ENCODE measurements at places on chromosomes 2 and 18.

DNA sequence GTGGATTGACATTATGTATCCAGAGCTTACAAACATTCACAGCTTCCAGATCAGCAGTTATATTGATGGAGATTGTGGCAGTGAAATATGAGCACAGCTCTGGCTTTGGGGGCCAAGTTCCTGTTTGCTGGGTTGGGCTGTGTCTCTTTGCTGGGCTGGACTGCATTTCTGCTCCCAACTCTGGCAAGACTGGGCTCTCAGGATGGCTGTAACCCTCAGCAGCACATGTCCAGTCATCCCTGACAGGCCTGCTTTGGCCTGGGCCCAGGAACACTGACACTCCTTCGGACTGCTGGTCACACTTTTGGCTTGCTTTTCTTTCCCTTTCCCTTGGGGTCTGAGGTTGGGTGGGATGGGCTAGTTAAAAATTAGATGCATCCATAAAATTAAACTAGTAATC lies 17.9 kb upstream of the VPS4B start:
- DNase-seq: no peak

DNA sequence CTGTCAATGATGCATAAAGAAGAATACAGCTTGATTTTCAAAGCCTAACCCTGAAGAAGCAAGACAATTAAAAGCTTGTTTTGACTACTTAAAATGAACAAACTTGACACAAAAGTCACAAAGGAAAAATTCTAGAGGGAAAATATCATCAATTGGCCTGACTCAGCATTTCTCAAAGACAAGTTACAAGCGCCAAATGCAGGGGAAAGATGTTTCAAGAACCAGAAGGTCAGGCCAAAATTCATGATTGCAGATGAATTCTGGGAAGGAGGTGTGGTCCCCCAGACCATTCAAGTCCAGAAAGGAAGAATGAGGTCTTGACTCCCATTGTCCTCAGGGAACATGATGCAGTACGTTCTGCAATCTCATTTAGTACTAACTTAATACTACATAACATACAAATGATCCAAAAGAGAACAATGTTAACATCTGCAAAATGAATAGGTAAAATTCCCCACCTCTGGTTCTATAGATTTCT lies 64.5 kb downstream of the FAM210A start:
- DNase-seq: no peak

DNA sequence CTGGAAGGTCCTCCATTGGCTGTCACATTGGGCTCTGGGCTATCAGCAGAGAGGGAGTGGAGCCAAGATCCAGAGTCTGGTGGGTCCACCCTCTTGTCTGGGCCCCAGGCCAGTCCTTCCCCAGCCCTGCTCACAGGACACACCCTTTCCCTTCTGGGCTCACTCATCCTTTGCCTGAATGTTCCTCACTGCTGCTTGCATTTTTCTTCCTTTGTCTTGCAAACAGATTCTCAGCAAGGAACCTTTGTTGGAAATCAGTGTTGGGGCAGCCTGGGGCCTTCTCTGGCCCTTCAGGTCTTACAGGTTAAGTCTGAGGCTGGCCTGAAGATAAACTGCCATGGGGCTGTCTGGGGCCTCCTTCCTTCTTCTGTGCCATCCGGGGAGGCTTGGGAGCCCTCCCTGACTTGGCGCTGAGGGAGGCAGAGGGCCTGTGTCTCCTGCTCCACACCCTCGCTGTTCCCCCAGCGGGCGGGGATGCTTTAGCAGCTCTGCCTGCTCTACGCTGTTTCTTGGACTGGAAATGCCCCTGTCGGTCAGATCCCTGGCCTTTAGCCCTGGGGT lies 11.5 kb upstream of the CELF4 start:
- no peak for DNase-seq

DNA sequence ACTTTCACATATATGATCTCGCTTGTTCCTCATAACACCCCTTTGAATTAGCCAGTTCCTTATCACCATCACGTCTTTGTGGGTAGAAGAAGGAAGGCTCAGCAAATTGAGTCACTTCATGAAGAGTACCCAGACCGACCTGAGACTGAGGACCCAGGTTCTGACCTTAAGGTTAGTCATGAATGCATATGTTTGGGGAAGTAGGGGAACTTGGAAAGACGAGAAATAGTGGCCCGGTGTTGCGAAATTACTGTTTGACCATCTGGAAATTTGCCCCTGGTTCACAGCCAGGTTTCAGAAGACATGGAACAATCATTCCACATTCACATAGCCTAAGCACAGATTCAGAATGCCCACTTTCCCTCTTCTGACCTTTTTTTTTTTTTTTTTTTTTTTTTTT lies 59.8 kb downstream of the MEIS1 start:
- no peak for DNase-seq

GRCh38 chr2:70261501-70261900 lies 3.6 kb downstream of the PCYOX1 start:
- DNase-seq: no peak

DNA sequence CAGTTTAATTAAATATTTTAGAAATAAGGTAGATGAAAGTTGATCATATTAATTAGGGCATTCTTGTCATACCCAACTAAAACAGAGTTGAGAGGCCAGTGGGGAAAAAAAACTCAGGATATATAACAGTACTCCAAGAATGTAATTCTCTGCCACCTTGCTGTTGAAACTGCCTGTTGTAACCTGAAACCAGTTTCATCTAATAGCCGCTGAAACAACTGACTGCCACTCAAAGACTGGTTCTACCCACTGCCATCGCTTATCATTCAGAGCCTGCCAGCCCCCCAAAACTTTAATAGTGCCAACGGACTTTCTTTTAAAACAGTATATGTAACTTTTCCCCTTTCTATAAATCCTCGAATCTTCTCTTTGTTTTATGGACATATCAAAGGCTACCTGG lies 37.7 kb upstream of the FSIP2 start:
- no peak for DNase-seq

- DNase-seq: no peak
These were observed 88.8 kb downstream of the ZCCHC2 start for GRCh38 chr18:62611453-62612288.

DNA sequence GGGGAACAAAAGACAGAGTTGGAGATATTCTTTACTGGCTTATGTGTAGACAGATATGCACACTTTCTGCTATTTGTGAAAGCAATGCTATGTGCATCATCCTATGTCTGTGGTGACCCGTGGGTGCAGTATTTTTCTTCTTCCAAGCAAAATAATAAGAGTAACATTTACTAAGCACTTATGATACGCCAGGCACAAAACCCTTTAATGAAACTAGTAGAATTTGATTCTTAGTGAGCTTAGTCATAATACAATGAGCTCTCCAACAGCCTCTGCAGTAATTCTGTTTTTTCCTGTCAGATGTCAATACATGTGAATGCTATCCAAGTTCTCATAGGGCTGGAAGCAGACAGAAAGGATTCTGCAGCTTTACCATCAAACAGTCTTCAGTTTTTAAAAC lies 130.6 kb downstream of the RAD51AP2 start:
- DNase-seq: no peak

- no peak for DNase-seq
These were observed 283.1 kb downstream of the TDRD15 start for GRCh38 chr2:21406911-21407310.

DNA sequence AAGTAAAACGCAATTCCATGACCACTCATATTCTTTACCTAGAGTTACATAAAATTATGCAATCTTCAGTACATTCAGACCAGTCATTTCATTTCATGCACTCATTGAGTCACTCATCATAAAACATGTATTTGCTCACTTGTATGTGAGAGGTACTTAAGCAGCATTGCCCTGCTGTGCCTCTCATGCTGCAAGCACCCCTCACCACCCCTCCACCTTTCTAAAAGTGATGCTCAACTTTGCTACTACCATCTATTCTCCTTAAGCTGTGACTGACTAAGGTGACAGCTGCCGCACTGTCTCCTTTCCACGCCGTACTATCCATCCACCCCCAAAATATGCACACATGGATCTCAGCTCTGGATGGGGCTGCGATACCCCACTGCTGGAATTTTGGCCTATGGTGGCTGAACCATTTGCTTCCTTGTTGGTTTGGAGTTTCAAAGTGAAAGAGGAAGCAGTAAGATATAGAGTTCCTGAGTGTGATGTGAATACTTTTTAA lies 7.2 kb downstream of the ARHGAP25 start:
- no peak for DNase-seq

- no peak for DNase-seq
These were observed 11.4 kb upstream of the PROKR1 start for GRCh38 chr2:68632021-68632420.

GRCh38 chr2:109185338-109185737 lies 56.3 kb downstream of the SH3RF3 start:
- DNase-seq: no peak

DNA sequence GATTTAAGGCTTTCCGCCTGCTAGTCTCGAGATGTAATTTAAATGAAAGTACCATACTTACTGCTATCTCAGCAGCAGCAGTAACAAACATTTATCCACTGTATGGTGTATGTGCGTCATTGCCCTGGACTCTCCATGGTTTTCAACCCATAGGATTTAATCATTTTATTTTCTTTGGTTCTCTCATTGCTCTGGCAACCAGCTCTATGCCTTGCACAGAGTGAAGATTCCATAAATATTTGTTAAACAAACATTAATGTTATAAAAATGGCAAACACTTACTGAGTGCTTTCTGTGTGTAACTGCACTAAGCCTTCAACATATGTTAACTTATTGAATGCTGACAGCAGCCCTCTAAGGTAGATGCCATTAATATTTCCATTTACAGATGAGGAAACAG lies 1.3 kb upstream of the LMAN1 start:
- DNase-seq: no peak

- no peak for DNase-seq
These were observed 556 bp downstream of the DNMT3A start for GRCh38 chr2:25341011-25341727.

GRCh38 chr2:109256921-109257320 lies 127.9 kb downstream of the SH3RF3 start:
- DNase-seq: no peak
